A549 treated with ZK216348 at 1 μM for 4 hours (cell line): ENCODE measurements at places on chromosomes 2 and 18. TPM values are rescaled to one million over a fixed set of nuclear protein-coding genes. Genes with fewer than 3 reads are reported as not detected.

Gene SNTG2
- not detected in 5 replicates for total RNA-seq

Gene VWC2L
- not detected in 5 replicates for total RNA-seq

Gene RAD51AP2
- not detected in 5 replicates for total RNA-seq

Gene APLF
- 0.55 to 0.79 TPM (median 0.75 TPM) in 5 replicates for total RNA-seq

Gene KATNAL2
- total RNA-seq, result 1.4 to 2.4 TPM (median 1.7 TPM) in 5 replicates

Gene WBP1
- 43.1 to 83.5 TPM (median 81.4 TPM) in 5 replicates for total RNA-seq

Gene KHK
- 7.5 to 10.4 TPM (median 9.1 TPM) in 5 replicates for total RNA-seq
